Cardiac septum (tissue), 1 donor: ENCODE measurements at places on chromosomes 7 and 10.

GRCh38 chr10:100576282-100576635 is 40.5 kb downstream of the HIF1AN start:
- no peak for DNase-seq

GRCh38 chr7:138324941-138325340 is 135.1 kb upstream of the TRIM24 start:
- no peak for DNase-seq

DNA sequence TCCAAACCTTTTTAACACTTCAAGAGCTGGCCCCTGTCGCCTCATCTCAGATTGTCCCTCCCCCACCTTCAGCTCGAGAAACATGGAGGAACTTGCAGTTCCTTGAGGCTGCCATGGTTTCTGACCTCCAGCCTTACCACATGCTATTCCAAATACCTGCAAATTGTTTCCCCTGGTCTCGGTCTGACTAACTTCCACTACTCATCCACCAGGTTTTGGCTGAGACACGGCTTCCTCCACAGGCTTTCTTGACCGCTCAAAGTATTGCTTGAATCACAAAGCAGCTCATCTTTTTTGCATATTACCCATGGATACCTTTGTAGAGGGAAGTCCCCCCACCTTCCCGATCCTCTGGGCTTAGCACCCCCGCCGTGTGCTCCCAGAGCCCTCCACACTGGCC is 5.2 kb upstream of the SAMD8 start:
- no peak for DNase-seq

GRCh38 chr10:75061709-75062505 is 49.5 kb upstream of the SAMD8 start:
- DNase-seq, result no peak

GRCh38 chr10:93553482-93554315 is 12.8 kb upstream of the FFAR4 start:
- DNase-seq, result no peak

- DNase-seq, result peak; percentile 60
Observed at GRCh38 chr7:157702311-157703023, 365.7 kb downstream of the DNAJB6 start.

DNA sequence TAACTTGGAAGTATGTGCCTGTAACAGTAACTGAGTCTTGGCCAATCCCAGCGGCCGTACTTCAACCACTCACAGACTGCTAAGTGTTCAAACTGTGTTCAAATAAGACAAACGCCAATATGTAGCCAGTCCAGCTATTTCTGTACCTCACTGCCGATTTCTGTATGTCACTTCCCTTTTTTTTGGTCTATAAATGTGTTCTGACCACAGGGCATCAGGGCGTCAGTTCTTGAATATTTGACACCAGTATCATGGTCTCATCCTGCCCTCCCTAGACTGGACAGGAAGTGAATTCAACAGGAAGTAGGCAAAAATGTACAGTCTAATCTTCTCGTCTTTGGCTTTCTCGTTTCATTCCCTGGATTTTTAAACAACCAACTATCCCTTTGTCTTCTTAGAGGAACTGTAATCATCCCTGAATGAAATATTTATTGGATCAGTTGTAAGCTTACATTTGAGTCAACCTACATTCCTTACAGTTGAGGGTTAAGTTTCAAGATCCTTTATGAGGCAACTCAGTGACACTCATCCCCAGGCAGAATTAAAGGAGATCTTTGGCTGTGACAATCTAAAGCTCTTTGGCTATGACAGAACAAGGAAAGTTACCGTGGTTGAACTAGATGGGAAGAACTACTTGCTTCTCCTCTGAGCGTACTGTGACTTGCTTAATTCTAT is 232.7 kb downstream of the NSUN6 start:
- DNase-seq, result no peak
